Chondrocyte (in vitro differentiated cells): ENCODE measurements at places on chromosomes 13 and 19.

GRCh38 chr13:20685092-20685491 is 18.4 kb upstream of the IL17D start:
- no peak for DNase-seq

DNA sequence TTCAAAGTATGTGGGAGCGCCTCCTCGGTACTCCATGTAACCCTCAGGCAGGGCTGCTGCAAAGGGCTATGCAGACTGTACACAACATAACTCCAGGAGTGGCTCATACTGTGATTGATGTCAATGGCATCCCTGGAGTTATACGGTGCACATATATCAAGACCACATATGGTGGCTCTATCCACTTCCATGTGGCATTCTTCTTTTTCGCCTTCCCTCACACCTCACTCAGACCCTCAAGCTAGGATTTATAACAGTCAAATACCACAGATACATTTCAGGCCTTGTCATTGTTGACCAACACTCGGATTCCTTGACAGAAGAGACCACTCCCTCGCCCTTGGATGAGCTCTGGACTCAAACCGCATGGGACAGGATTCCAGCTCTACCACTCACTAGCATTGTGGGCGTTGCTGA is 11.3 kb upstream of the UBL3 start:
- no peak for DNase-seq

GRCh38 chr19:39052846-39053245 is 20.5 kb upstream of the FBXO27 start:
- no peak for DNase-seq

DNA sequence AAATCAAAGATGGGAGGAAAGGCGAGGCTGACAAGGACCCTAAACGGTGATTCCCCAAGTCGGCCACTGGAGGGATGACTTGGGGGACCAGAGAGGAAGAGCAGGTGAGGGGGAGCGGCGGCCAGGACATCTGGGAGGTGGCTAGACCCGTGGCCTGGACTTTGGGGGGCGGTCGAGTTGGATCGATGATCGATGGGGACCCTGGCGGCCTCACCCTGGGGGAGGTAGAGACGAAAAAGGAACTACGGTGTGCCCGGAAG is 7.7 kb upstream of the CIRBP start:
- DNase-seq, result no peak

GRCh38 chr19:39430675-39431593 is 4.8 kb downstream of the RPS16 start:
- DNase-seq, result no peak

DNA sequence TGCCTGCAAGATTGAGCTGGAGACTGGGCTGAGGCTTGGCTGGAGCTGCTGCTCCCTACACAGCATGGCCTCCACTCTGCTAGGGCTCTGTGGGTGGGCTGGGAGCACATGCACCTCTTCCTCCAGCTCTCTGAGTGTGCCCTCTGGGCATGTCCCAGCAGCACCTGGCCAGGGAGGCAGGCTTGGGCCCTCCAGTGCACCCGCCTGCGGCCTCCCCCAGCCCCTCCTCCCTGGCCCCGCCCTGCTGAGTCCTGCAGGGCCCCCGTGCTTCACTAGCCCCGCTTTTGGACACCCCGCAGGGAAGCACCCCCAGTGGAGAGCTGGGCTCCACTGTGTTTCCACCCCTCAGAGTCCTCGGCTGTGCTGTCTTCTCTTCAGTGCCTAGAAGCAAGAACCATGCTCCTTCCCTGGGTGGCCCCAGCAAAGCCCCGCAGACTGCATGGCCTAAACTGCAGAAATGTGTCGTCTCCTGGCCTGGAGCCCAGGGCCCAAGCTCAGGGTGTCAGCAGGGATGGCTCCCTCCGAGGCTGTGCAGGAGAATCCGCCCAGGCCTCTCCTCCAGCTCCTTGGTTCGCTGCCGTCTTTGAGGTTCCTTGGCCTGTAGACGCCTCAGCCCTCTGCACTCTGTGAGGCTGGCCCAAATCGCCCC is 5.0 kb upstream of the TEX29 start:
- DNase-seq, result no peak

DNA sequence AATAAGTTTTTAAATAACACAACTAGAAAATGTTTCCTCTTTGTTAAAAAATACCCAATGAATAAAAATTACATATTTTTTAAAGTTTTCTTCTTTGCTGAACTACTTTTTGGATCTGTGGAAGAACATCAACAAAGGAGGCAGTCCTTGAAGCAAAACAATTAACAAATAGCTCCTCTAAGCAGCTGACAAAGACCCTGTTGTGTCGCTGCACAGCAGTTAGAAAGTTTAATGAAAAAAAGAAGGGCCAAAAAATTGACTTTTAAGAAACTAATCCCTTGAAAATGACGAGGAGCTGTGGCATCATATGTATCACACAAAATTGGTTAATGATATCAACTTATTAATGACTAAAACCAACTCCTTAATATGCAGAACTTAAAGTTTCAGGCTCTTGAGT is 72.1 kb downstream of the SLITRK1 start:
- no peak for DNase-seq

- no peak for DNase-seq
These were observed 53.2 kb upstream of the LSM14A start for GRCh38 chr19:34118879-34119748.

- DNase-seq, result no peak
These were observed 2.3 kb upstream of the SIGLEC12 start for GRCh38 chr19:51503896-51504295.

- no peak for DNase-seq
These were observed 226.3 kb downstream of the SLC7A1 start for GRCh38 chr13:29369060-29369743.
